GM13977 (cell line): ENCODE measurements at places on chromosomes 5 and 9.

- peak; percentile 15 for DNase-seq
Measured at GRCh38 chr9:109086221-109086620, 33.5 kb downstream of the TMEM245 start.

DNA sequence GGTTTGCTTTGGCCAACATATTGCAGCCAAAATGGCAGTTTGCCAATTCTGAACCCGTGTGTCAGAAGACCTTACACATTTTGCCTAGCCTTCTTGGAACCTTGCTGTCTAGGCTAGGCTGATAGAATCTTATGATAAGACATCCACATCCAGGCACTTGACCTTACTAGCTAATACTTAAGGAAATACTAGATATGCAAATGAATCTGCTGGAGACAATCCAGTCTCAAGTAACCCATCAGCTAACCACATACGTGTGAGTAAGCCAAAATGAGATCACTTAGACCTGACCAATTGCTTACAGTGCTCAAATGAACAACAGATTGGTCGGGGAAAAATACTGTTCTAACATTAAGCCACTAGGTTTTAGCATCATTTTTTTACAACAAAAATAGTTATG lies 1504.6 kb upstream of the CDH9 start:
- DNase-seq: no peak

- DNase-seq: no peak
Measured at GRCh38 chr9:14783358-14783757, 60.8 kb upstream of the CER1 start.

GRCh38 chr5:98975223-98975622 lies 46.4 kb upstream of the CHD1 start:
- DNase-seq: no peak

- DNase-seq: no peak
Measured at GRCh38 chr9:98402019-98402840, 146.8 kb upstream of the TBC1D2 start.
